ENCODE measurements at places on chromosomes 16 and 17.

- no peak for DNase-seq
These were observed 129.1 kb downstream of the AIPL1 start for GRCh38 chr17:6305613-6306360.

GRCh38 chr17:17684906-17685774 is 3.9 kb downstream of the RAI1 start:
- no peak for DNase-seq

DNA sequence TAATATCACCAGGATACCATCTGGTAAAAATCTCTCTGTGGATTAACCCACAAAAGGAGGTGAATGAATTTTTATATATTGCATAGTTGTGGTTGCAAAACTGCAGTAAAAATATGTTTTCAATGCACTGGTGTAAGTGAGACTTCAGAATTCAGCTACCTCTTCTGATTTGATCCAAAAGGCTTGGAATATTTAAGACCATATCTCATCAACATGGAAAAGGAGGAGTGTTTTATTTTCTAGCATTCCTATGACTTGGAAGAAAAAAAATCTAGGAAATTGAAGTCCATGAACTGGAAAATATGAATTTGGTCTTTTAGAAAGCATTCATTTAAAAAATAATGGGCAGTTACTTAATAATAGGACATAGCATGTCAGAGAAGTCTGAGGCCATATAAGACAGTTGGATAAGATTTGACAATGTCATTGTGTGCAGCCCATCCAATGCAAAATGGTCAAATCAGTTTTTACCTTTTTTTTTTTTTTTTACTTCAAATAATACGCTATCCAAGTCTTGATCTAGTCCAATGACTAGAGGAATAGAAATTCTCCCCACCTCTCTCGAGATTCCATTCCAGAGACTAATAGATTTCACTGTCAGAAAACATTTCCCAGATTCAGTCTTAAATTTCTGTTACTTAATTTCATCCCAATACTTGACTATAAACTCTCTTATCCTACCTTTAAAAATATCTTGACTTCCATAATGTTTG is 364.9 kb upstream of the PMFBP1 start:
- no peak for DNase-seq

DNA sequence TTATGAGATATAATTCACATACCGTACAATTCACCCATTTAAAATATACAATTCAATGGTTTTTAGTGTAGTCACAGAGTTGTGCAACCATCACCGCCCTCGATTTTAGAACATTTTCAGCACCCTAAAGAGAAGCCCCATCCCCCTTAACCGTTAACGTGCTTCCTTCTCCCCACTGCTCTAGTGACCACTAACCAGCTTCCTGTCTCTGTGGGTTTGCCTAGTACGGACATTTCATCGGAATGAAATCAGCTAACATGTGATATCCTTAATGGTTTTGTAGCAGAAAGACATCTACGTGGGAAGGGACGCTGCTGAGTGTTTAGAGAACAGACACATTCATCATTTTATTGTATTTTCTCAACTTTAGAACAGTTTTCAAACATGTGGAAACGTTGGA is 80.8 kb upstream of the HSBP1 start:
- DNase-seq = no peak

DNA sequence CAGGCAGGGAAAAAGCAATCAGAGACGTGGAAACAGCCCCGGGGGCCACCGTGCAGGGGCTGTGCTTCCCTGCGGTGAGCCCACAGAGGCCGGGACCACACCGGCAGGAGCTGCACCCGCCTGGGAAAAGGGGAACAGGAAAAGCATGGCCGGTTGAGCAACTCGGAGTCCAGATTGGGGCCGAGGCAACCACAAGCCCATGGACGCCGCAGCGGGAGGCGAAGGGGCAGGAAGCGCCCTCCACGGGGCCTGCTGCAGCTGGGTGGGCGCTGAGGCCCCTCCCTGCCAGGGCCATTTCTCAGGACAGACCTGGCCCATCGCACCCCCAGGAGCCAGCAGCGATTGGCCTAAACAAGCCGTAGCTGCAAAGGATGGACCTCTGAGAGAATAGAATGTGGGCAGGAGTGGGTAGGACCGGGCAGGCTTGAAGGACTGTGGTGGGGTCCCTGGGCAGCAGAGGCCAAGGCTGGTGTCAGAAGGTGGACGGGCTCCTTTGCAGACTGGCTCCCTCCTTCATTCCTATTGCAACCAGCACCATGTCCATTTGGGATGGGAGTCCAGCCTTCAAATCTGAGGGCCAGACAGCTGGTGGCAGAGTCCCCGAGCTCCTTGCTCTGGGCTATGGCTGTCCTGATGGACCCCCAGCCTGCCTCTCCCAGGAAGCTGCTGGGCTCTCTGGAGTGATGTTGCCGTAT is 30.4 kb downstream of the COX4I1 start:
- DNase-seq = peak; percentile 11

DNA sequence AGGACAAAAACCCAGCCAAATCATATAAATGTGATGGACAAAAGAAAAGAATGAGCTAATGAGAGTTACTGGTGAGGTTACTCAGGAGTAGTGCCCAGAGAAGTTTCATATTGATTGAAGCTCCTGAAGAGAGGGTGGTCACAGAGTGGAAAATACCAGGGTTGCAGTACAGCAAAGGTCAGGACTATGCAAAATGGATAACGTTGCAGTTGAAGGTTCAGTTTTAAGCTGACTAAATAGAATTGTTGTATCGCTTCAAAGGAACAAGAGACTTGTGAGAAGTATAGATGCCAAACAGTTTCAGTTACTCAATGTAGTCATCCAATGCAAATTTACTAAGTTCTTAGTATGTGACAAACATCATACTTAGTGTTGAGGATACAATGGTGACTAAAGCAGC is 47.1 kb downstream of the ABCA8 start:
- DNase-seq = no peak

- DNase-seq = no peak
These were observed 9.3 kb downstream of the TACO1 start for GRCh38 chr17:63609816-63610573.

GRCh38 chr17:80160536-80160935 is 9.3 kb upstream of the CARD14 start:
- DNase-seq = no peak

DNA sequence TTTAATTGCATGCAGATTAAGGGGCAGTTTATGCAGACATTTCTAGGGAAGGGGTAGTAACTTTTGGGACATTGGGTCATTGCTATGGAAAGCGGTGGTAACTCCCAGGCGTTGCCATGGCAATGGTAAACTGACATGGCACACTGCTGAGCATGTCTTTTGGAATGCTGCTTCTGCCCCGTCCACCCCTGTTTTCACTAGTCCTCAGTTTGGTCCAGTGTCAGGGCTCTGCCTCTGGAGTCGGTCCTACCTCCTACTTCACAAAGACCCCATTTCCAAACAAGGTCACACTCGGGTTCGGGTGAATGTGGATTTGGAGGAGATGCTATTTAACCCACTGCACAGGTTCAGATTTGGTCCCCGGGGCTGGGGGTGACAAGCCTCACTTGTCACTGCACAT is 2.9 kb downstream of the IL34 start:
- no peak for DNase-seq

DNA sequence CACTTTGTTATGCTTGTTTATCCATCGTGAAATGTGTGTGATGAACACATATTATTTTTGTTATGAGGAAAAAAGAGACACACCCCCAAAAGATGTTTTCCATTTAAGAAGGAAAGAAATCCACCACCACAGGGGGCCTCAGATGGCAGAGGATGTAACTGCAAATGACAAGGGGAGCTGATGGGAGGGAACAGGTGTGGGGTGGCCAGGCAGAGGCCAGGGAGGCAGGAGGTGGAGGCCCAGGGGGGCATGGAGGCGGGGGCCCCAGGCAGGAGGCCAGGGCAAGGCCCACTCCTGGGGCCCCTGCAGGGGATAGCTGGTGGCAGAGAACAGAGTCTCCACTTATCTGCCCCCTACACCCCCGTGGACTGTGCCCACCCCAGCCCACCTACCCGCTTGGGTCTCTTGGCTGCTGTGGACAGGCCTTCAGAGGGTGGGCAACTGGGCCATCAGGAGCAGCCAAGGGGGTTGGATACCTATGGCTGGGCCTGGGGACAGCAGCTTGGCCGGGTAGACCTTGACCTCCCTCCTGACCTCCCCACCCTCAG is 28.0 kb downstream of the PPL start:
- DNase-seq = no peak

GRCh38 chr16:49636608-49637007 is 219.3 kb downstream of the ZNF423 start:
- no peak for DNase-seq

DNA sequence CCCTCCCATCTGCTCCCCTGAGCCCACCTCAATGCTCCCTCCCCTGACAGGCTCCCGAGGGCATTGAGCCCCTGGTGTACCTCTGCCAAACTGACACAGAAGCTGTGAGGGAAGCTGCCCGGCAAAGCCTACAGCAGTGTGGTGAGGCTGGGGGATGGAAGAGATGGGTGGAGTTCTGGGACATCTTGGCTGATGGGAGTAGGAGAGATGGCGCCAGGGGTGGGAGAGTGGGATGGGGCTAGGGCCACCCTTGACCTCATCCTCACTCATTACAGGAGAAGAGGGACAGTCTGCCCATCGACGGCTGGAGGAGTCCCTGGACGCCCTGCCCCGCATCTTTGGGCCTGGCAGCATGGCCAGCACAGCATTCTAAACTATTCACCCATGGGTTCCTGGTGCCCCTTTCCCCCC is 16.2 kb upstream of the CTCF start:
- DNase-seq = no peak

- DNase-seq = no peak
These were observed 4.1 kb downstream of the RAP1GAP2 start for GRCh38 chr17:2800367-2800766.

GRCh38 chr17:740240-741017 is 8.0 kb downstream of the TLCD3A start:
- DNase-seq = peak; percentile 3

GRCh38 chr17:33964344-33964979 is 290.6 kb upstream of the CCL2 start:
- DNase-seq = no peak

DNA sequence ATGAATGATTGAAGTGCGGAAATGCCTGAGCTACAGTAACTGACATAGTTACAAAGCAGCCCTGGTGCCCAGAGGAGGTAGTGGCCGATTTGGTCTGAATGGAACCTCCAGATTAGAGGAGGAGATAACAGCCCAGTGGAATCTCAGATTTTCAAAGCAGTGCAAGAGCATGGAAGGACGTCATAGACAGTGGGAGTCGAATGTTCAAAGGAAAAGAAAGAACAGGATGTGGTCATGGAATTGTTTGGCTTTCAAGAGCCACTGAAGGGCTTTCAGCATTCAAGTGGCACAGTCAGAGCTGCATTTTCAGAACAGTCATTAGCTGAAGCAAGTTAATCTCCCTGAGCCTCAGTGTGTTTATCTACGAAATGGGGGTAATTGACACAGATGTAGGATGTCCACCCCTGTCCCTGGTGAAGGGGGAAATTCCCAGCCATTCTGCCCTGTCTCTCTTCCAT is 104.6 kb upstream of the CACNG3 start:
- DNase-seq = no peak

DNA sequence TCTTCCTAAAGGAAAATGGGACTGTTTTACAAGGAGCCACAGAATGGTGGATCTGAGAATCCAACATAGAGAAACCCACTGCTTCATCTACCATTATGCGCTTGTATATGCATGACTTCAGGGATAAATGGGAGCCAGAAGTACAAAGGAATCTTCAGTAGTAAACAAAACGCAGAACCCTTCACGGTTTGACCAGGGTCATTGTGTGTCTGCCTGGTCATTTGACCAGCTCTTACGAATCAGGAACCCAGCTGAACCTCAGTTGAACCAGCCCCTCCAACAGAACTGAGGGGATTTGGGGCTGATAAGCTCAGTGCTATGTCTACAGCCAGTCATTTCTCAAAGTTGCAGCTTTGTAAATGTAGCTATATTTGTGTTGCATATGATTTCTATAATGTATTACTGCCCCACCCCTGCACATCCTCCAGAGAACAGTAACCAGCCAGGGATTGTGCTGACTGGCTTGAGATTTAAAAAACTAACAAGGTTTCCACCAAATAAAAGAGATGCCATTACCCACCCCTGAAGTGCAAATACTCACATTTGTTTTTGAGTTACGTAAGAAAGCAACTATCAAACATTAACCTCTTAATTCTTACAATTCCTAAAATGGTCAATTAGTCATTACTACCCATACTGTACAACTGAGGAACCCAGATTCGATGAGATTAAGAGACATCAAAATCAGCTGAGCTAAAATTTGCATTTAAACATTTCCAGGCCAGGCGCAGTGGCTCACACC is 6.3 kb downstream of the CMTM4 start:
- DNase-seq = peak; percentile 13

DNA sequence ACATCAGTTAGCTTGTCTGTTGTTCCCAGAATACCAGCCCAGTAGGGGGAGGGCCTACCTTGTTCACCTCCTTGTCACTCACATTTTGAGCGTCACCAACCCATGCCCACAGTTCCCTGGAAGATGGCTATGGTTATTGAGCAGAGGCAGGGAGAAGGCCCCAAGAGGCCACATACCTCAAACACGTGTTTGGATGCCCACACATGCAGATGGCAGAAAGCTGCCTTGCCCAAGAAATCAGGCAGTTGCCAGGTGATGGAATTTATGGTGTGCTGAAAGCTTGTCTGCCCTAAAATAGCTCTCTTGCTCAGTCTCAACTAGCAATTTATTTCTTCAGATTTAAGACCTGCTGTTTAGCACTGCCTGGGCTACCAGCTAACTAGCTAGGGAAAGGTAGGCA is 16.5 kb upstream of the CMTM4 start:
- no peak for DNase-seq

DNA sequence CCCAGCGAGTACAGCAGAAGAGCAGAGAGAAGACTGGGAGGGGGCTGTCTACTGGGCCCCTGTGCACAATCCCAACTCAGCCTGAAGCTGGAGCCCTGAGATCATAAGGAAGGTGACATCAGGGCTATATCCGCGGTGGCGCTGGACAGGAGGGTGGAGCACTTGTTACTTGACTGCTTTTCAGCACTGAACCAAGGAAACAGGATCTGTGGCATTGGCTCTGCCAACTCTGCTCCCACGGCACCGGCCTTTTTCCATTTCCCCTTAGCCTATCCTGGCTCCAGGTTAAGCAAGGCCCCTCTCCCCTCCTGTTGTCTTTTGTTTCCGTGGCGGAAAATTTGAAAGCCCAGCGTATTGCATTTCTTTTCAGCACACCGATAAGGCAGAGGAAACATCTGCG is 125.0 kb upstream of the IRX3 start:
- DNase-seq = no peak

- no peak for DNase-seq
These were observed 20.8 kb downstream of the ATP6V0D1 start for GRCh38 chr16:67460168-67460567.

- DNase-seq = no peak
These were observed 9.5 kb upstream of the ADAM11 start for GRCh38 chr17:44749076-44749979.

- no peak for DNase-seq
These were observed 10.8 kb upstream of the SLC46A1 start for GRCh38 chr17:28416703-28417311.

GRCh38 chr16:3964686-3965290 is 84.3 kb upstream of the CREBBP start:
- no peak for DNase-seq

GRCh38 chr16:47664653-47665325 is 203.7 kb downstream of the PHKB start:
- DNase-seq = no peak
